Activated gamma-delta T cell treated with Interleukin-2 at 50 U/mL for 16 hours (primary cell): ENCODE measurements at places on chromosomes 13 and 19.

GRCh38 chr13:34555988-34556387 lies 386.1 kb upstream of the NBEA start:
- DNase-seq: no peak

- DNase-seq: peak; percentile 36
These were observed 10.1 kb downstream of the GRIN2D start for GRCh38 chr19:48403606-48404005.

DNA sequence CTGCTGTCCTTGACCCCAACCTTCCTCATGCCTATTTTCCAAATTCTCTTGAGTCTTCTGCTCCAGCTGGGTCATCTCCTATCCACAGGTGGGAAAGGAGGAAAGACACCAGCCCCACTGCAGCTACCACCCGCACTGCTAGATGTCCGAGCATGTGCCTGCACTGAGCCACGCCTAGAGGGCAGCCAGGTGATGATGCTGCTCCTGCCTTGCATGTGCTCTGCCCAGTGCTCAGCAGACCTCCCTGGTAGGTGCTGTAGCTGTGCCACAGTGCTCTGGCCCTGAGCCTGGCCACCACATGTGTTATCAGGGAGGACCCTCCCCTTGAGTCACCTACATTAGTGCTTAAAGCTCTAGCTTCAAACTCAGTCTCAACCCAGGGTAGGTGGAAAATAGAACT lies 6.9 kb upstream of the CYSLTR2 start:
- no peak for DNase-seq

- peak; percentile 55 for DNase-seq
These were observed 12.0 kb downstream of the WDR88 start for GRCh38 chr19:33143897-33144405.

- no peak for DNase-seq
These were observed 785 bp downstream of the NHLRC3 start for GRCh38 chr13:39039041-39039440.

- peak; percentile 74 for DNase-seq
These were observed 13.3 kb downstream of the ARRDC2 start for GRCh38 chr19:18021121-18021755.

- DNase-seq: no peak
These were observed 572.5 kb downstream of the LIG4 start for GRCh38 chr13:107642831-107643230.

- DNase-seq: no peak
These were observed 172.4 kb downstream of the KDM4B start for GRCh38 chr19:5141129-5141849.
